Gastroesophageal sphincter (tissue), 4 donors: ENCODE measurements at places on chromosomes 12 and 14.

DNA sequence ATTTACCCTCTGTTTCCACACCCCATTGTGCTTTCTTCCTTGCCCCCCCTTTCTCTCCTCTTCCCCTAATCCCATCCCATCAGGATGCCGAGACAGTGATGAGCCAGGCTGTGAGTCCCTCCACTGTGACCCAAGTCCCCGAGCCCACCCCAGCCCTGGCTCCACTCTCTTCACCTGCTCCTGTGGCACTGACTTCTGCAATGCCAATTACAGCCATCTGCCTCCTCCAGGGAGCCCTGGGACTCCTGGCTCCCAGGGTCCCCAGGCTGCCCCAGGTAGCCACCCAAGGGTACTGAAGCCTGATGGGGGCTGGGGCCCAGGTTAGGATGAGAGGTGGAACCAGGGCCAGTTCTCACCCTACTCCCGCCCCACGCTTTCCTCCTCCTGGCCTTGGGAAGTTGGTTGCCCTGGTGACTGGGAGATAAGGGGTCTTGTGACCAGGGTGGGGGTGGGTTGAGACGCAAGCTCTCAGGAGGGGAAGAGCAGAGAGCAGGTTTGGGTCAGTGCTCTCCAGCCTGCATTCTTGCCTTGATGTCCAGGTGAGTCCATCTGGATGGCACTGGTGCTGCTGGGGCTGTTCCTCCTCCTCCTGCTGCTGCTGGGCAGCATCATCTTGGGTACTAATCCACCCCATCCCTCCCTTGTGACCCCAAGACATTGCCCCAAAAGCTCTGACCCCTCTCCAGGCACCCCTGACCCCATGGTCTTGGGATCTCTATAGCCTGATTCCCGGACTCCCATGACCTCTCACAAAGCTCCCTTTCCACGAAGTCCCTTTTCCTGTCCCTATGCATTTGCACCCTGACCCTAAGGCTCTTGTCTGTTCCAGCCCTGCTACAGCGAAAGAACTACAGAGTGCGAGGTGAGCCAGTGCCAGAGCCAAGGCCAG, 1.2 kb downstream of the AMHR2 start:
- ATAC-seq = no peak

DNA sequence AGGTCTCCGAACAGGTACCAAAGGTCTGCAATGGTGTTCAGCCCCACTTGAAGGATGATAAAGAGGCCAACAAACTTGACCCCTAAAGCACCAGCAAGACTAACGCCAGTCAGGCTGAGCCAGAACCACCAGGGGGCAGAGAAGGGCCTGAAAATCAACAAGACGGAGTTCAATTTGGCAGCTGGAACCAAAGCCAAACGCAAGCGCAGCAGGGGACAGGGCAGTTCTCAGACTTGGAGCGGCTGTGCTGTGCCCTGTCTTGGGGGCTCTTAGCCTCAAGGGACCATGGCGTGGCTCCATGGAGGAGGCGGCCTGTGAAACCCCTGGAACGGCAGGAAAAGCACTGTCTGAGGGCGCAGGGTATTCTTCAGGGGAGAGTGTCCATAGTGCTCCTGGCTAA, 19.6 kb downstream of the POMT2 start:
- ATAC-seq = no peak

DNA sequence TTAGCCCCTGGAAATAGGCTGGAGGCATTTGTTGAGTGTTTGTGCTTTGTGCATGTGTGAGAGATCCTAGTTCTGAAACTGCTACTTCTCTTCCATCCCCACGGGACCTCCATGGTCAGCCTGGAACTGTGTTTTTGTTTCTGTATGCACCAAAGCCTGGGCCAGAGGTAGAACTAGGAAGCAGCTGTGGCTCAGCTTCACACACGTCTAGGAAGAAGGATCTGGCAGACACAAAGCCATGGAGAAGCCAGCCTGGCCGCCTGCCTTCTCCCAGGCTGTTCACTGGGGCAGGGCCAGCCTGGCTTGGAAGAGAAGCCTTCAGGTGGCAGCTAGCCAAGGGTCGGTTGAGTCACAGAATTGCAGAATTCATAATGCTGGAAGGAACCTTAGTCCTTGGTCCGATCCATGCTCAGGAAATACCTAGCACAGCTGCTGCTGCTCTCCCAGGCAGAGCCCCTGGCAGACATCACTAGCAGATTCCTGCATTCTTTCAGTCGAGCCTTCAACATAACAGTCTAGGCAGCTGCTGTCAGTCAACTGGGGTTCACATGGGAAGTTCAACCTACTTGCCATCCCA, 27.0 kb downstream of the RIN3 start:
- ATAC-seq = peak; percentile 97

GRCh38 chr12:48934312-48934706, 9.0 kb upstream of the FKBP11 start:
- no peak for ATAC-seq

- ATAC-seq = peak; percentile 70
These were observed 101.3 kb downstream of the LGMN start for GRCh38 chr14:92646952-92647796.

DNA sequence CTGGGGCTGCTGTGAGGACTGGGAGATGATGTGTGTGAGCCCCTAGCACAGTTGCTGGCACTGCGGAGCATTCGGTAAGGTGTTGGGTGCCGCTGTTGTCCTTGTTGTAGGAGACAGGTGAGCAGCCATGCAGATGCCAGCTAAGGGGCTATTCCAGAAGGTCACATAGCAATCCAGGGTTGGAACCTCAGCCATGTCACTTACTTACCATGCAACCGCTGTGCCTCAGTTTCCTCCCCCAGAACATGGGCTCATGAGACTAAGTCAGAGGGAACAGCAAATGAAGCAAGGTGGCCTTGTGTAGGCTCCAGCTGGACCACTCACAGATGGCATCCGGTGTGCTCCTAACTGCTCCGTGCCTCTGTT, 13.2 kb downstream of the DTX1 start:
- ATAC-seq = no peak

DNA sequence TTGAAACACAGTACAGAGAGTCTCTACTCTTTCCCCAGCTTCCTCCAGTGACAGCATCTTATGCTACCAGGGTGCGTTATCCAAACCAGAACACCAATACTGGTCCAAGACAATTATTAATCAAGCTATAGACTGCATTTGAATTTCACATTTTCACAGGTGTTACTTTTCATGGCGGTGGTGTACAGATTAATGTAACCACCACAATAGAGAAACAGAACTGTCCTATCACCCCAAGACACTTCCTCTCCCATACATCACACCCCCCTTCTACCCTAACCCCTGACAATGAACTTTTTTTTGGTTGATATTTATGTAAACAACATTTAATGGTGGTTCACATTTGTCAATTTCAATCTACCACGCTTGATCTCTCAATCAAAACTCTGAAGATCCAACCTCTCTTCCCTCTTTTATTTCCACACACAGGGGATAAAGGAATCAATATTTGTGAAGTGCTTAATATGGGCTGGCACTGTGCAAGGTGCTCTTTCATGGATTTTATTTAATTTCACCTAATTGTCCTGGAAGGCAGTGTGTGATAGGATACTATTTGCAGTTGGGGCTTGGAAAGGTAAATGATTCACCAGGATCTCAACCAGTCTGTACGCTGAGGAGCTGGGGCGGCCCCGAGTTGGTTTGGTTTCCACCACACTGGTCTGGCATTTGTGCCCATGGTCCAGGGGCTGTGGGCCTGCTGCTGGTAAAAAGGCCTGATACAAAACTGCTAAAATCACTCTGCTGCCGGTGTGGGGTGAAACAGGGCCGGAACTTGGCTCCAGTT, 54.6 kb upstream of the DICER1 start:
- ATAC-seq = no peak

DNA sequence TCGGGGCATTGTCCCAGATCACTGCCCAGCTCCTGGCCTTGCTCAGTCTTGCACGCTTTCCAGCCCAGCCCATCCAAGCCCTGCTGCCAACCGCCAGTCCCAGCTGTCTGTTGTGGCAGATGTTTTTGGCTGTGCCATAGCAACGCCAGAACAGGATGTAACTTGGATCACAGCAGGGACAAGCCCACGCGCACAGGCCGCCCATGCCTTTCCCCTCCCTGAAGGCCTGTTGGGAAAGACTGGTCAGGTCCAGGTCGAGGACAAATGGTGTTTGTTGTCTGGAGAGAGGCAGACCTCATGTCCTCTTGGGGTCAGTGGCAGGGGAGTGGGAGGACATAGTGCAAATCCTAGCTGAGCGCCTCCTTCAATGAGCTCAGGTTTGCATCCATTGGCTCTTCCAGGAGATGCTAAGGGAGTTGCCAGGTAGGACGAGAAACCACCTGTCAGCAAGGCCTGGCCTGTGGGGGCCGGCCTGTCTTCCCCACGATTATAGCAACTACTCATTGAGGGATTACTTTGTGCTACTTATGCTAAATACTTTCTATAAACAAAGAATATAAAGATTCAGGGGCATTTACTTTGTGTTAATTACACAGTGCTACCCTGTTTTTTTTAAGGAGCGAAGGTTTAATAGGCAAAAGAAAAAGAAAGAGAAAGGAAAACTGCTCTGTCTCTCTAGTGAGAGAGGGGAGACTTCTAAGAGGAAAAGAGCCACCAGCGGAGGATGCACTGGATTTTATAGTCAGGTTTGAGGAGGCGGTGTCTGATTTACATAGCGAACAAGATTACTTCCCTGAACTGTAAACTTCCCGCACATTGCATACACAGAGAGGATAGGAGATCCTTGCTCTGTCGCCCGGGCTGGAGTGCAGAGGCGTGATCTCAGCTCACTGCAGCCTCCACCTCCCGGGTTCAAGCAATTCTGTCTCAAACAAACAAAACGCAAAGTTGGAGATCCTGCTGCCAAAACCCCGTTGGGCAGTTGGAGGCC, 42.8 kb upstream of the CORO1C start:
- ATAC-seq = peak; percentile 97

- ATAC-seq = peak; percentile 55
These were observed 6.7 kb downstream of the HOXC5 start for GRCh38 chr12:54039417-54040147.

DNA sequence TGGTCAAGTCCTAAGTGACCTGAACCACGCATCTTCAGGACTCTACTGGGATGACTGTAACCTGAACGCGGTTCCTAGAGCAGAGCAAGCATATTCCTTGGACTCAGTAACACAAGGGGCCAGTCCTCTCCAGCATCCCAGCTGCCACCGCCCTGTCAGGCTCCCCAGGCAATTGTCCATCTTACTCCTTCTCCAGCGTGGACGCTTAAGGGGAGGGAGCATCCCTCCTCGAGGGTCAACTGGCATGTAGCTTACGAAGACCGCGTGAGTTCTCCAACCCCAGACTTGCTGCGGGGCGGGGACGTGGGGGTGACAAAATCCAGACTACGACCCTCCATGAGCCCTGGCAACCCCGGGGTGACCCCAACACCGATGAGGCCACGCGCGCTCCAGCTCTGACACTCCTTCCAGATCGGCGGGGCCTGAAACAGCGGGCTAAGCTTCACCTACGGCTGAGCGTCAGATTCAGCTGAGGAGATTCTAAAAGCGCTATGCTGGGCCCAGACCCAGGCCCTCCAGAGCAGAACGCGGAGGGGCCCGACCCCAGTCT, 846 bp upstream of the MTHFD1 start:
- ATAC-seq = peak; percentile 0

GRCh38 chr14:68734231-68734732, 58.6 kb downstream of the ZFP36L1 start:
- no peak for ATAC-seq

DNA sequence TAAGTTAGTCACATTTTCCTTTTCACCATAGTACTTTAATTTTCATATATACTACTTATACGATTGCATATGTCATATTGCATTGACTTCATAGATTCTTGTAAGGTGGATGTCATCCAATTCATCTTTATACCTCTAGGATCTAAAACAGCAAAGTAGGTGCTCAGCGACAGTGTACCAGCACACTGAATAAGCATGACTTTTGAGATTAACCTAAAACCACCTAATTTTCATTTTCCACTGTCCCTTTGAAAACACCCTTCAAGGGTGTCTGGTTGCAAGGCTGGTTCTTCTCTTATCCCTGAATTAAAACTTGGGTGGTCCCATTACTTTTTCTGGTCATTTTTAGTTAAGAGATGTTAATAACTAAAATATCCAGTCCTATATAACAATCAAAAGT, 4.4 kb downstream of the GPR19 start:
- ATAC-seq = no peak

GRCh38 chr12:78470354-78471195, 394.0 kb upstream of the SYT1 start:
- no peak for ATAC-seq

- ATAC-seq = no peak
These were observed 13.9 kb downstream of the GALNT6 start for GRCh38 chr12:51377099-51377984.

- no peak for ATAC-seq
These were observed 209.0 kb upstream of the FBXO33 start for GRCh38 chr14:39641224-39641623.

DNA sequence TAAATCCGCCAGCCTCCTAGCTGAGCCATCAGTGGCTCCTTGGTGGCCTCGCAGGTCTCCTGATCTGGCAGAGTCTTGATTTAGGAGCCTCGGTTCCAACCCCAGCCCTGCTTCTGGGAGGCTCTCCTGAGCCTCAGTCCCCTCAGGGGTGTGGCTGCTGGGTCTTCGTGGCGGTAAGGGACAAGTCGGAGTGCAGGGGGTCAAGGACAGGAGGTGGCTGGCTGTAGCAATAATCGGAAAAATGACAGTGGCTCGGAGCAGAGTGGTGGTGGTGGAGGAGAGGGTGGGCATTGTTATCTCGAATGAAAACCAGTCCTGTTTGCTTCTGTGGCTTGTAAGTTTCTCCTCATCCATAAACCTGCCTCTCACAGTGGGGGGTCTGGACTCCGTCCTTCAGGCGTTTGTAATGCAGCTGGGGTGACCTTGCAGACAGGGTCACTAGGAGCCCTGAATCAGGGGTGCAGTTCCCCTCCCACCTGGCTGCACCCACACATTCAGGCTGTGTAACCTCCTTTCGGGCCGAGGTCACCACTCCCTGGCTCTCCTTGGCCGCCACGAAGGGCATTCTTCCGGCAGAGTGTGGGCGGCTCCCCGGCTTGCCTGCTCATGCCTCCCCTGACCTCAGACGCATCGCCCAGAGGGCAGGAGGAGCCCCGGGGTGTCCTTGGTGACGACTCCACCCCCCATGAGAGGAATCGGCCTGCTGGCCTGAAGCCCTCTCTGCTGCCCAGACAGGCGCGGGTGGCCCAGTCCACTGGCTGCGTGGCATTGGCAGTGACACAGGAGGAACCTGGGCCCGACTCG, 8.1 kb downstream of the BCL7A start:
- no peak for ATAC-seq
